Immature natural killer cell (primary cell): ENCODE measurements at places on chromosomes 5 and 9.

- DNase-seq: no peak
Observed at GRCh38 chr9:15400281-15400941, 22.3 kb upstream of the SNAPC3 start.

DNA sequence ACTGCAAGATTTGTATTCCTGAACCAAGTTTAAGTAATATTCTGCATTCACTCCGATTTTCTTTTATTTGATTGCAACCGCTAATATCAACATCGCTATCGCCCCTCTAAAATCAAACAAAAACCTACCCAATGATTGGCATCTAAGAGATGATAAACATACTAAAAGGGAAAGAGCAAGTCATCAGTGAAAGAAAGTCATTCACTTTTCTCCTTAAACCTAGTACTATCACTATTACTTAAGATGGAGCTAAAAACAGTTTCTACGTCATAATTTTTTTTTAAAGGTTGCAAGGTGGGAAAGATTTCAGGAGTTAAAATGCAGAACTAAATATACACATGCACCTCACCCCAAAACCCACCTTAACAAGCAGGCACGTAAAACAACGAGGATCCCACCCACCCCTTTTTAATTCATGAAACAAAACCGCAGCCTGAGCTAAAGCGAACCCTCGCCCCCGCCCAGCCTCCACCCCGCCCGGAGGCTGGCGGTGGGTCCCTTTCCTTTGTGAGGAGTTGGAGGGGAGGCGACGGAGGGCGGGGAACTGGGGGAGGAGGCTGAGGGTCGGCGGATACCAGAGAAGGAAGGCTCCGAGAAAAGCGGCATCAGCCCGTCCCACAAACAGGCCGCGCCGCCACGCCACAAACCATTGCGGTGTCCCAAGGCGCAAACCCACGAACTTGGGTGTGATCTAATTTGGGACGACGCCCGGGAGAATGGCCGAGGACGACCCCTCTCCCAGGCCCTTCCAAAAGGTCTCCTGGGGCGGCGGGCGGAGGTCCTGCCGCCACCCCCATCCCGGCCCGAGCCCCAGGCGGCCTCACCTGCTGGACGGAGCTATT lies 861 bp downstream of the UBQLN1 start:
- DNase-seq: peak; percentile 79

- peak; percentile 57 for DNase-seq
Observed at GRCh38 chr5:73902327-73903051, 276.5 kb downstream of the ARHGEF28 start.

DNA sequence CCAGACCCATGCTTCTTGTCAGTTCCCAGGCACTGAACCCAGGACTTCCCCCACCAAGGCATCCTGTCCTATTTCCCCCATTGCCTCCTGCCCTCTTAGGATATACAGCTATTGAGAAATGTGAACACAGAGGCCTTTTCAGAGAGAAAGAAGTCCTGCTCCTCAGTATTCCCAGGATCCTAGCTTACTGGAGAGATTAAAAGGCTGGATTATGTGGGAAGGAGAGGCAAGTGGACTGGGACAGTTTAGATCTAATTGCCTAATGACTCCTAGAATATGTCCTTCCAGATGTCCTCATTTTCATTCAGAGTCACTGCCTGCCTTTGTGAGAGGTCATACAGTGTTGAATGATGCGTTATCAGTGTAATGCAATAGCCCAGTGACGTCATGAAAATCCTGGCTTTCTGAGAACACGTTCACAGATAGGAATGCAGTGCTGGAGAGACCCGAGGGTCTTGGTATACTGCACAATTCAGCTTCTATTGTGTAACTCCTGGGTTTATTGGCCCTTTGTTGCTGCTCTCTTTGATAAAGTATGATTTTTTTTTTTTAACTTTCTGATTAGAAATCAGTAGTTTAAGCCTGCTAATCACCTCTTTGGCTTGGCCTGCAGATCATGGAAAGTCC lies 26.2 kb downstream of the WWC1 start:
- no peak for DNase-seq

- no peak for DNase-seq
Observed at GRCh38 chr5:141692533-141692888, 10.5 kb upstream of the ARAP3 start.

- no peak for DNase-seq
Observed at GRCh38 chr9:97704345-97704677, 7.2 kb upstream of the XPA start.

- DNase-seq: no peak
Observed at GRCh38 chr9:87389936-87390335, 107.7 kb upstream of the DAPK1 start.
